Stimulated activated CD8-positive, alpha-beta memory T cell treated with anti-CD3 and anti-CD28 coated beads, Interleukin-7, amount 100 ng/mL, for 1 hour (primary cell): ENCODE measurements at places on chromosomes 1 and 21.

DNA sequence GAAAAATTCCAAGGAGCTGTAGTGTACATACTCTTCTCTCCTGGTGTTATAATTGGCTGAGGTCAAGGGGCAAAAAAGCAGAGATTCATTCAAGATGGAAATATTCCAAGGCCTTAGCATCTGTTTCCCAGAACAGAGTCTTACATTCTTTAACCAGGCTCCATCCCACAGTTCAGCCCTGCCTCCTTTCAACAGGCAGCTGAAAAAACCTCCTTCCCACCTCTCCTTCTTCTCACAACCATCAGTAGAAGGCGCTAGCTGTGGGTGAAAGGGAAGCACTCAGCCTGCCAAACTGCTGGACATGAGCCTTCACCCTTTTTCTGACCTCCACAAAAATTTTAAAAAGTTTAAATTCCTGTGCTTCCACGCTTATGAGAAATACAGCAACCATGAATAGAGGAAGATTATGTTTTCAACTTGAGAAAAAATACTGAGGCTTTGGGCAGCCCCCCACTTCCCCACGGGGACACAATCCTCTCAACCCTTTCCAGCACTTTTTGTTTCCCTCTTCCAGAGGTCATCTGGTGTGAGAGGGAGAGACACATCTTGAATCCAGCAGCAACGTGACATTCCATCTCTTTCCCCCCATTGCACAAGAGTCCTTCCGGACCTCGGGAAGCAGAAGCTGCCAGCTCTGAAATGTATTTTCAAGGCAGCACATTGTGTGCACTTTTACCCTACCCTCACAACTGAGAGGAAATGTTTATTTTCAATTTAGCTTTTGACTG, 43.2 kb upstream of the FMO2 start:
- DNase-seq, result no peak

- no peak for DNase-seq
These were observed 20.5 kb upstream of the ZBTB18 start for GRCh38 chr1:244030481-244031040.

DNA sequence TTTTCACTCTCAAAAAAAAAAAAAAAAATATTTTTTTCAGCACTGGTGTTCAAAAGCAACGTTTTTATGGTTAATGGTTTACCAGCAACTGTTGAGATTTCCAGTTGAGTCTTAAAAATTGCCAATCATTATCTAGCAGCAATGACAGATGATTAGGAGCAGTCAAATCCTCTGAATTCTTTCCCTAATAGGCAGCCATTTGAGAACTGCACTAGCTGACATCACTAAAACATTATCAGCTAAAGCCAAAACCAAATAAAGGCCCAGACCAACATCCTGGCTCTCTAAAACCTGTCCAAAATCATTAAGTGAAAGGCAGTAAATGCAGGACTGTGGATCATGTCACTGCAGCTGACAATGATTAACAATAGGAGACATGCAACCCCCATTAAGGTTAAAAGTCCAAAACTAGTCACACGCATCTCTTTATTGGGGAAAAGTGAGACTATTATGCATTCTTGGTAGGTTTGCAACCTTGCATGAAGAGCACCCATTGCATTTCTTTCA, 14.0 kb downstream of the SFPQ start:
- no peak for DNase-seq

DNA sequence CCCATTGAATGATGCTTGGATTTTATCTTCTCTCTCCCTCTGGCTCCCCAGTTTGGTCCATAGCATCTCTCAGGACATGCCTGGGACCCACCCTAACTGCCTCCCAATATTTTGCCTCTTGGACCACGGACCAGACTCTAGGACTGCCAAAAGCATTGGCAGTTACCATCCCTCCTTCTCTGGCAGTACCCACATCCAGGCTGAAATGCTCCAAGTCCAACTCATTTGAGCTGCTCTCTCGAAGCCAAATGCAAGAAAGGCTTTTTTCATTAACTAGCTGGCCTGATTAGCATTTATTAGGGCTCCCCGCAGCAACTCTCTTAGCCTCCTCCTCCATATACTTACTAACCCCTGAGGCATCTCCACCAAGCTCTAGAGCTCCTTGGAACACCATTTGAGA, 140.0 kb upstream of the GRIK3 start:
- DNase-seq, result no peak

DNA sequence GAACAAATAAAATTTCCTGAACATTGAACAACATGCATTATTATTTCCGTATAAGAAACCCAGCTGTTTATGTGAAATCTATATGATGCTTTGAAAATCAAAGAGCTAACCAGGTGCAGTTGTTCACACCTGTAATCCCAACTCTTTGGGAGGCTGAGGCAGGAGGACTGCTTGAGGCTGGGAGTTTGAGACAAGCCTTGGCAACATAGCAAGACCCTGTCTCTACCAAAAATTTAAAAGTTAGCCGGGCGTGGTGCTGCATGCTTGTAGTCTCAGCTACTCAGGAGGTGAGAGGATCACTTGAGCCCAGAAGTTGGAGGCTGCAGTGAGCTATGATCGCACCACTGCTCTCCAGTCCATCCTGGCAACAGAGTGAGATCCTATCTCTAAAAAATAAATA, 4.8 kb upstream of the ZNF281 start:
- DNase-seq, result no peak

GRCh38 chr1:30085811-30086770, 637.3 kb downstream of the MATN1 start:
- no peak for DNase-seq

GRCh38 chr1:207076181-207076955, 12.3 kb upstream of the C4BPB start:
- no peak for DNase-seq

- peak; percentile 10 for DNase-seq
These were observed 894 bp downstream of the EPB41 start for GRCh38 chr1:28915031-28915895.

DNA sequence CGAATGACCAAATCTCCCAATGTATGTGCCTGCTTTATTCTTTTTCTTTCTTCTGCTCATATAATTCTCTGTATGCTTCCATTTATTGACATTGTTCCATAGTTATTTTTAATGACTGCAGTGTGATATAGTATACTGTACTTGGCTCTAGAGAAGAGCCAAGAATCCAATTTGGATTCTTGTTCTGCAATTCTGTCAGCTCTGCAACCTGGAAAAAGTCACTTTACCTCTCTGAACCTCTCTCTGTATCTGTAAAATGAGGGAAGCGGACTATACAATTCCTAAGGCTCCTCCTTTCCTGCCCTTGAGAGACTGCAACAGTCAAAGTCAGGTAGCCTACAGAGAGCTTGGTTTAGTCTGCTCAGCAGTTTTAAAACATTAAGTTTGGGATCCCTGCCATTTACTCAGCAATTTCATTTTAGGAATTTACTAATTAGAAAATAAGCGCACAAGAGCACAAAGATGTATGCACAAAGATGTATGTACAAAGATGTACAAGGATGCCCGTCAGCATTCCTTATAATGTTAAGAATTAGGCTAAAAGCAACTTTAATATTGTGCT, 14.7 kb downstream of the DNAJC16 start:
- no peak for DNase-seq

GRCh38 chr21:45552696-45553391, 10.6 kb upstream of the SLC19A1 start:
- DNase-seq, result no peak

GRCh38 chr21:44778983-44779382, 22.6 kb downstream of the UBE2G2 start:
- DNase-seq, result no peak

DNA sequence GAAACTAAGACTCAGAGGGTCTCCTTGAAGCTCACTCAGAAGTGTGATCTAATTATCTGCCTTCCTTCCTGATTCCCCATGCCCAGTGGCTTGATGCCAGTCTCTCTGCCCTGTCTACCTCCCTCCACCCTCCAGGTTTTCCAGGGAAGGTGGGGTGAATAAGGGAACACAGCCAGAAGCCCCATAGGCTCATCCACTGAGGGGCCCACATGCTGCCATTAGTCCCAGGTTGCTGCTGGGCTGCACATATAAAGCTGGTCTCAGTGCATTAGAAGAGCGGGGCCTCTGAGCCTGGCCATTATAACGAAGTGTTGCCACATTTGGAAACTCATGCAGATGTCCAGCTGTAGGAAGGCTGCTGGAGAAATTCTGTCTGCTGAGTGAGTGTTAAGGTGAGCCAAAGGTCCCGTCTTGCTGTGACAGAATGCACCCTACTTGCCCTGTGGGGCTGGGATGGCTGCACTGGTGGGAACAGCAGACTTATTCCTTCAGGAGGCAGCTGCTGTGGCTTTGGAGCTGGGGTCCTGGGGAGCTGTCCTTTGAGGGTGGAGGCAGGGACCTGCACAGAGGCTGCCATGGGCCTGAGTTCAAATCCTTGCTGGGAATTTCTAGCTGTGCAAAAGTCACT, 2.9 kb downstream of the ADORA1 start:
- no peak for DNase-seq

GRCh38 chr1:211928290-211928801, 97.8 kb upstream of the LPGAT1 start:
- no peak for DNase-seq

DNA sequence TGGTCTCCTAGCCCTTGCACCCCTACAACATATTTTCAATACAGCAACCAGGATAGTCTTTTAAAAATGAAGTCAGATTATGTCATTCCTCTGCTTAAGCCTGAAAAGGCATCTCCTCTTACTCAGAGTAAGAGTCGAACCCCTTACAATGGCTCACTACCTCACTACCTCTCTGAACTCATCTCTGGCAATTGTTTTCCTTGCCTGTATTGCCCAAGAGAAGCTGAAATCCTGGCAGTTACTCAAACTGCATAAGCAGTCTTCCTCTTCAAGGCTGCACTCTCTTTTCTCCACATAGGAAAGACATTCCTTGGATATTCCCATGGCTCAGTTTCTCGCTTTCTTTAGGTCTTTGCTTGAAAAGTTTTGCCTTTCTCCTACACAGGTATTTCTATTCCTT, 22.7 kb downstream of the CLDN8 start:
- no peak for DNase-seq

GRCh38 chr1:9845914-9846313, 22.1 kb upstream of the CLSTN1 start:
- no peak for DNase-seq

GRCh38 chr1:51661081-51661518, 44.2 kb downstream of the OSBPL9 start:
- no peak for DNase-seq

- DNase-seq, result no peak
These were observed 1010.3 kb downstream of the AMY1C start for GRCh38 chr1:104760017-104760416.

DNA sequence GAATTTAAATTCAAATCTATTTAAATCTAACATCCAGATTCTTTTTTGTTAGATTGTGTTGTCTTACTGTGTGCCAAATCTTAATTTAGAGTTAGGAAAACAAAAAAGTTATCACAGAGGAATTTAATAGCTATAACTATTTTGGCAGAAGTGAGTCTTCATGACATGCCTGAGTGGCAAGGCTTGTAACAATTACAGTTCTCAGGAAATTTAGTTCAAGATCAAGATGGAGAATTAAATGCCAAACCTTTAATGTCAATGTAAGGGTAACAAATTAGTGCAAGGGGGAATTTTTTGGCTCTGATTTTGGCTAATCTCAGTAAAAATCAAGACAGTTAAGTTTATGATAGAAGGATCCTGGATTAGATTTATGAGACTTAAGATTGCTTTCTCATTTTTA, 58.4 kb downstream of the GDAP2 start:
- DNase-seq, result no peak

DNA sequence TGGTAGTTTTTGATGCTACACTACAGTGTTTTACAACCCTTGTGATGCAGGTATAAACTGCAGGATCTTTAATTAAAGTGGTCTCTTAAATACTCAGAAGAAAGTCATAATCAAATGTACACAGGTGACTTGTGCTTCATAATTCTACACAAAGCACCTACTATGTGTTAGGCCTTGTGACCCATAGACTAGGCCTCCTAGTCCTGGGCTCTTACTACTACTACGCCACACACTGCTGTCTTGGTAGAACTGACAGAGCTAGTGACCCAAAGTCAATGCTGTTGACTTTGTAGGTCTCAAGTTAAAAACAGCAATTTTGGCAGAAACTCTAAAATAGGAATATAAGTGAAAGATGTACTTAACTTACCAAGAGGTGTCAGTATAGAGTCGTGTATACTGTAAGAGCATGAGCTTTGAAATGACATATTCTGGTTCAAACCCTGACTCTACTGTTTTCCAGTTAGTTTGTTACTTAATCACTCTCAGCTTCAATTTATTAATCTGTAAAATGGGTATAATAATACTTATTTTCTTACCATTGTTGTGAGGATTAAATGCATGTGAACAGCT, 48.6 kb upstream of the LMO4 start:
- DNase-seq, result no peak

DNA sequence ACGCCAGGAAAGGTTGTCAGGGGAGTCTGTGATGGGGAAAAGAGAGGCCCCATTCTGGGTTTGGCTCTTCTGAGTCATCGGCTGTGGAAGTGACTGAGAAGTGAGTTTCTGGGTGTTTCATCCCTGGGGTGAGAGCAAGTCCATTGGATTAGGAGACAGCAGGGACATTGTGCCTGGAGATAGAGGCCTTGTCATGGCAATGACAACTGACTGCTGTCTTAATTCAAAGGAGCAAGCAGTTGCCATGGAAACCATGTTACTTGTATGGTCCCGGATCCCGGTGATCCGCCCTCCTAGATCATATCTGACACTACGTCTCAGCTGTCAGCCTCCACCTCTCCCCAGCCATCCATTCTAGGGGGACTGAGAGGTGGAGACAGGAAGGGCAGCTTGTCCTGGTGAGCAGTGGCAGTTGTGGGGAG, 34.4 kb downstream of the KIAA0040 start:
- DNase-seq, result no peak

DNA sequence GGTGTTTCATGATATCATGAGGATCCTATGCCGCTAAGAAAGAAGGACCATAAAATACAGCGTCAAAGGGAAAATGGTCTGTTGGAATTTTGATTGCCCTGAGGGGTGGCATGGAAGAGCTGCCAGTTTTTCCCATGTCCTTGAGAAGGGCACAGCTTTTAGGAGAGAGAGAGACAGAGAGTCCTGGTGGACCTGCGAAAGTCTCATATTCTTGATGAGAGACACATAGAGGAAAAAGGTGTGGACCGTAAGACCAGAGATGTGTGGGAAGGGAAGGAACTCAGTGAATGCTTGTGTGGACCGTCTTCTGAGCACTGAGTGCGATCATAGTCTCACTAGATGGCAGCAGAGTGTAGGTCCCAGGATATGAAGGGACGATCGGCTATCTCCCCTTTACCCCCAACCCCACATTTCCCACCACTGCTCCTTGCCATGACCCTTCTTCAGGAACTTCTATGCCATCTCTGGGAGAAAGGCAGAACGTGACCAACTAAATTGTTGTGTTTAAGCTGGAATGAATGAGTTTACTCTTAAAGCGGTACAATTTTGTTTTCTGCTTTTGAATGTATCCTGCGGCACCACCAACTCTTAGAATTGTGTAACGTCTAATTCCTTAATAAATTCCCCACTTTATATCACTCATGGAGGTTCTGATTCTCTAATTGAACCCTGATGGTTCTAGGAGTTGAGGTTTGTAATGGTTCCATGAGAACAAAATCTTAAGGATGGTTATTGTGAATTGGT, 117.7 kb downstream of the CTH start:
- no peak for DNase-seq

- DNase-seq, result no peak
These were observed 138.4 kb downstream of the SYT2 start for GRCh38 chr1:202571719-202572339.

GRCh38 chr21:42235593-42235992, 16.7 kb downstream of the ABCG1 start:
- DNase-seq, result no peak

- DNase-seq, result no peak
These were observed 64.0 kb downstream of the PLPPR5 start for GRCh38 chr1:98940722-98941079.

- no peak for DNase-seq
These were observed 64.1 kb upstream of the TMEM51 start for GRCh38 chr1:15089258-15089992.
